ENCODE measurements at places on chromosomes 13 and 19. TPM values are rescaled to one million over a fixed set of nuclear protein-coding genes. Genes with fewer than 3 reads are reported as not detected.

OR1M1 gene
- not detected for total RNA-seq

ZNF606 gene
- total RNA-seq: 44.4 TPM

SMIM44 gene
- not detected for total RNA-seq

ZNF584 gene
- 24.6 TPM for total RNA-seq

DNA sequence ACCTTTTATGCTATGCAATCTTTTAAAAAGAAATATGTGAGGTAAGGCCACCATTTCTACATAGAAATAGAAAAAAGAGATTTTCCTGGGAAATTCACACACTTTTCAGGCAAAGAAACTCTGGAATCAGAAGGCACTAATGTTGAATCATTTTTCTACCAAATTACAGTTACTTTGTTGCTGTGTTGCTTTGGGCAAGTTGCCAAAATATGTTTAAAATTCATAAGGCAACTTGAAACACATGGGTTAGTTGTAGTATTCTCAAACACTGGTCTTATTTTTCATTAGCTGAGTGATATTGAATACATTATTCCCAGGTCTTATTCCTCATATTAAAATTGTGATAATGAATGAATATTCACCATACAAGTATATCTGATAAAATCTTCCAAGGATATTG, 195.0 kb upstream of the SLITRK1 start:
- no peak for DNase-seq

DNA sequence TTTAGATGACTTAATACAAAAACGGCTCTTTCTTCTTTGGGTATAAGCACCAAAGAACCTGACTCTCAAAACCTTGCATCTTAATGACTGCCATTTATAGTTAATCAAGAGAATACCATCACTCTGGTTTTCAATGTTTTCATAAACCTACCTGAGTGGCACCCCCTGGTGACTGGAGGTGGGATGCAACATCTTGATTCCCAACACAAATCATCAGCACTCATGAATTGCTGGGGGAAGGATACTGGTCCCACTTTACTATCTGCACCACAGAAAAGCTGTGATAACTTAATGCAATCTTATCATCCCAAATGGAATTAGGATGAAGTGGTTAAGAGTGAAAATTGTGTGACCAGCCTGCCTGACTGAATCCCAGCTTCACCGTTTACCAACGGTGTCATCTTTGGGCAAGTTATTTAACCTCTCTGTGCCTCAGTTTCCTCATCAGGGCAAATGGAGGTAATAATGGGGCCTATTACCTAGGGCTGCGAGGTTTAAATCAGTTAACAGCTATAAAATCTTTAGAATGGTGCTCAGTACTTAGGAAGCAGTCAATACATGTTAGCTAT, 366.4 kb downstream of the KLF12 start:
- DNase-seq: no peak

GRCh38 chr19:15378534-15379082, 979 bp downstream of the AKAP8 start:
- no peak for DNase-seq

Measured in tibial nerve (tissue), 4 donors.